ENCODE measurements at places on chromosomes 5 and 9.

- no peak for DNase-seq
These were observed 31.5 kb upstream of the FAM170A start for GRCh38 chr5:119597728-119598298.

DNA sequence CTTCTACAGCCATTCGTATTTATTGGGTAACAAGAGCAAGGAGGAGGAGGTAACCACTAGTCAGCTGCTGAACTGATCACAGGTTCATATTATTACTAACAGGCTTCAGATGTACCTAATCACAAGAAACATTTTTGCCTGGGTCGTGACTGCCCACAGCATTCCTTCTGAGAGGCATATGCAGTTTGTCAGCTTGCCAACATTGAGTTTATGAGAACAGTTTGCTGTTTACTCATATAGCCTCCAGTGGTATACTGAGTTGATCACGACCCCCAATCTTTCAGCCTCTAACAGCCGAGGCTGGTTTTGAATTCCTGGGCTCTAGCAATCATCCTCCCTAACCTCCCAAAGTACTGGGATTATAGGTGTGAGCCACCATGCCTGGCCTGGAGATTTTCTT, 693.6 kb downstream of the TLE1 start:
- DNase-seq, result no peak

- no peak for DNase-seq
These were observed 567.2 kb upstream of the MEF2C start for GRCh38 chr5:89450149-89450538.

DNA sequence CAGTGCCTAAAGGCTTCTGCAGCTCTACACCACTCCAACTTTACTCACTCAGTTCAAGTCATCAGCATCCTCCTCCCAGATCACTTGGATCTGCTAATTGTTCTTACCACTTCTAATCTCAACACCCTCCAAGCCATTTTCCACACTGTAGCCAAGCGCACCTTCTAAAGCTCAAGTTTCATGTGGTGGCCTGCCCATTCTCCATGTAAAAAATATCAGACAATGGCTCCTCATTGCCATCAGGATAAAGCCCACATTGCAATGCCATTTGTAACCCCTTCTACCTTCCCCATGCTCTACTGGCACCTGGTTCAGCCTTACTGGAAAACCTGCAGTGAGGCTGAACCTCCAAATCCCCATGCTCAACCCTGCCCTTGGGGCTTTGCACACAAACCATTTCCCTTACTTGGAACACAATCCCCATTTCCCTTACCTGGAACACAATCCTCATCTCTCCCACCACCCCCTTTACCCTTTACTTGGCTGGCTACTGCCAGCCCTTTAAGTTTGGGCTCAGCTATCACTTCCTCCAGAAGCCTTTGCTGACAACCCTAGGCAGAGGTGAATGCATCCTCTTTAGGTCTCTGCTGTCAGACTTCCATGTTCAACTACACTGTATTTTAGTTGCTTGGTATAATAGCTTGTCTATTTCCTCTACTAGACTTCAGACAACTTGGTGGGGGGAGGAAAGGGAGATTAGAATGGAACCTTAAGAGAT, 220.0 kb downstream of the TSSK1B start:
- no peak for DNase-seq

DNA sequence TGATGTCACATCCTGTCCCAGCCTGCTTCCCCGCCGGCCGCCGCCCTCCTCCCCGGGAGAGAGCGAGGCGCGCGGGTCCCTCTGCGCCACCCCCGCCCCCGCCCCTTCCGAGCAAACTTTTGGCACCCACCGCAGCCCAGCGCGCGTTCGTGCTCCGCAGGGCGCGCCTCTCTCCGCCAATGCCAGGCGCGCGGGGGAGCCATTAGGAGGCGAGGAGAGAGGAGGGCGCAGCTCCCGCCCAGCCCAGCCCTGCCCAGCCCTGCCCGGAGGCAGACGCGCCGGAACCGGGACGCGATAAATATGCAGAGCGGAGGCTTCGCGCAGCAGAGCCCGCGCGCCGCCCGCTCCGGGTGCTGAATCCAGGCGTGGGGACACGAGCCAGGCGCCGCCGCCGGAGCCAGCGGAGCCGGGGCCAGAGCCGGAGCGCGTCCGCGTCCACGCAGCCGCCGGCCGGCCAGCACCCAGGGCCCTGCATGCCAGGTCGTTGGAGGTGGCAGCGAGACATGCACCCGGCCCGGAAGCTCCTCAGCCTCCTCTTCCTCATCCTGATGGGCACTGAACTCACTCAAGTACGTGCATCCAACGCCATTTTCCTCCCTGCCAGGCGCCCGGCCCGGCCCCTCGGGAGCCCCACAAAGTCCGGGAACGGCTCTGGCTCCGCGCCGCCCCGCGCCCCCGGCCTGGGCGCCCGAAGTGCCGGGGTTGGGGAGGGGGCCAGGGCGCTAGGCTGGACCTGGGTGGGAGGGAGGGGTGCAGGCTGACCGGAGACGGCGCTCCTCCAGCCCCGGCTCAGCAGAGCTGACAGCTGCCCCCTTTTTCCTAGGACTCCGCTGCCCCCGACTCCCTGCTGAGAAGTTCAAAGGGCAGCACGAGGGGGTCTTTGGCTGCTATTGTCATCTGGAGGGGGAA, 12.0 kb upstream of the OLFM1 start:
- DNase-seq, result no peak

- DNase-seq, result no peak
These were observed 19.3 kb downstream of the FYB1 start for GRCh38 chr5:39200081-39200480.

DNA sequence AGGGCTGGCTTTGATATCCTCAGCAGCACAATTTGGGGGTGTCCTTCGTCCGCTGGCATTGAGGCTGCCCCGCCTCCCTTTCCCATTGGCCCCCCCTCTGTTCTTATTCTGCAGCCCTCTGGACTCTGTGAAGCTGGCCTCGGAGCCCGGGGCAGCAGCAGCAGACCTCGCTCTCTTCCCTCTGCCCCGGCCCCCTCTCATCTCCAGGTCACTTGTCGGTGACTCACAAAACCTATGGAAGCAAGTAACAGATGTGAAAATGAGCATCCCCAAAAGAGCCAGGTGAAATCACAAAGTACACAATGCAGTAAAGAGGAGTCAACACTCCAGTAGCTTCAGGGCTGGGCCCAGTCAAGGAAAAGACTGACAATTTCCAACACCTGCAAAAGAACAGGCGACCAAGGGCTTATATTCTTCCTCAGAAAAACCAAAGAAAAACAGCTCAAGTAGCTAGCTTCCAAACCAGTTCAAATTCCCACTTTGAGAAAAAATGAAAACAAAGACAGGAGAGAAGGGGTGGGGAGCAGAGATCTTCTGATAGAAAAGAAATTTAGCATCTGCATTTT, 97.5 kb downstream of the ZNF608 start:
- no peak for DNase-seq

DNA sequence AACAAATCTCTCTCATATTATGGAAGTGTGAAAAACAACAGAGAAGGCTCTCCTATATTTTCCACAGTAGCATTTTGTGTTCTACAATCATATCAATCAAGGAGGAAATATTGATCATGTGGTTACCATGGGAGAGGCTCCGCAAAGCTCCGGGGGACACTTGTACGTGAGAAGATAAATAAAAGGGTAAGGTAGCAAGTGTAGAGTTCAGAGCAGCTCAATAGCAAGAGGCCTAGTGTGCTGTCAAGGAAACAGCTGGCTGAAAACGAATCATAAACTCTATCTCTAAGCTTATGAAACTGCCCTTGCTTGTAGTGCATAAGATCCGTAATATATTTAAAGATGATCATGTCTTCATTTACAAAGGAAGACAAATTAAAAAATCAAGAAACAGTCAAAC, 57.5 kb downstream of the CDH18 start:
- no peak for DNase-seq

DNA sequence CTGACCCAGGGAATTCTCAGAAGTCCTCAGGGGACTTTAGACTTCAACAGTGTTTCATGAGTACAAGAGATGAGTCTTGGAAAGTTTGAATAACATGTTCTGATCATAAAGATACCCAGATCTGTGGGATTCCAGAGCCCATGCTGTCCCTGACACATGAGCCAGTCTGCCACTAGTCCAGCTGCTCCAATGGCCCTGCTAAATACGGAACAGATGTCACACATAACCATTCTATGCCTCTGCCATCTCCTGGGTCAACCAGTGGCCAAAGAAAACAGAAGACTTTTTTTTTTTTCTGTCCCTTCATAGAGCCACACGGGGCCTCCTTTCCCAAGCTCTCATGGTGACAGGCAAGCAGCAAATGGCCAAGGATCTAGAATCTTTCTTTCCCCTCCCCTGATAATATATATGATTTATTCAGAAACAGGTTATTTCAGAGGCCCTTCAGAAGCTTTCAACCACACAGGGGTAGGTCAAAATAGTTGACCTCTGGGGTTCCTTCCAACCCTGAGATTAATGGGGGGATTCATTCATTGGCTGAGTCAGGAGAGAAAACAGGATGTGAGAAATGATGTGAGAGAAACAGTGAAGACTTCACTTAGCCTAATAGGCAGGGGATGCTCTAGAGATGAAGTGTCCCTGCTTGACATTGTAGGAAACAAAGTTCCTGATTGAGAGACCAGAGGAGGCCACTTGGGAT, 367.7 kb downstream of the CDK5RAP2 start:
- DNase-seq, result no peak

DNA sequence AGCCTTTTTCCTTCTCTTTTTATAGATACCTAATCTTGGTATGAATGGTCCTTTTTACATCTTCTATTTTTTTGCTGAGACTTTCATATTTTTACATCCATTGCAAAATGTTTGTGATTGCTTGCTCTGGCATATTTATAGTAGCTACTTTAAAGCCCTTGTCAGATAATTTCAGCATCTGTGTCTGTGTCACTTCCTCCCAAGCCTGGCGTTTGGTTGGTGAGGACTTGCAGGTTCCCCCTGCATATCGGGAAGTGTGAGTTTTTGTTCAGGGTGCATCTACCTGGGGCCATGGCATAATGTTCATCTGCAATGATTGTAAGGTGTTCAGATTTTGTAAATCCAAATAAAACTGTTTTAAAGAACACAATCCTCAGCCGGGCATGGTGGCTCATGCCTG, 8.9 kb downstream of the FBXW5 start:
- DNase-seq, result no peak

DNA sequence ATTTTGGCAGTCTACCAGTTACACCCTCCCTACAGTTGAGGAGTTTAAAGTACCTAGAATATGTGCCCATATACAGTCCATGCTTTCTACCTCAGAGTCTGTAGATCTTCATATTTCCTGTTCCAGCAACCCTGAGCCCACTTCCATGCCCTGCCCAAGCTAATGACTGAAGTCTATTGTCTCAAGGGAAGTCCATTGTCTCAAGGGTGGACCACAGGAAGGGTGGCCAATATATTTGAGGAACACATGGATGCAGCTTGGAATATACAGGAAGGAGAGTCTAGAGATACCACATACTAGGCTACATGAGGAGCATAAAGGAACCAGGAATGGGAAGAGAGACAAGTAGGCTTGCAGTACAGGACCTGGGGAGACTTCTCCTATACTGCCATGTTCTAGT, 274.4 kb downstream of the FER start:
- DNase-seq, result no peak

Data from SJSA1 (cell line).